Stimulated activated CD8-positive, alpha-beta memory T cell treated with anti-CD3 and anti-CD28 coated beads, Interleukin-4, amount 100 ng/mL, for 1 hour (primary cell): ENCODE measurements at places on chromosomes 11 and 22.

GRCh38 chr11:37830529-37830928 is 1232.5 kb upstream of the RAG2 start:
- DNase-seq, result no peak

GRCh38 chr11:65445604-65446445 is 23.2 kb downstream of the NEAT1 start:
- no peak for DNase-seq

GRCh38 chr11:70135625-70136059 is 57.5 kb downstream of the ANO1 start:
- DNase-seq, result no peak

DNA sequence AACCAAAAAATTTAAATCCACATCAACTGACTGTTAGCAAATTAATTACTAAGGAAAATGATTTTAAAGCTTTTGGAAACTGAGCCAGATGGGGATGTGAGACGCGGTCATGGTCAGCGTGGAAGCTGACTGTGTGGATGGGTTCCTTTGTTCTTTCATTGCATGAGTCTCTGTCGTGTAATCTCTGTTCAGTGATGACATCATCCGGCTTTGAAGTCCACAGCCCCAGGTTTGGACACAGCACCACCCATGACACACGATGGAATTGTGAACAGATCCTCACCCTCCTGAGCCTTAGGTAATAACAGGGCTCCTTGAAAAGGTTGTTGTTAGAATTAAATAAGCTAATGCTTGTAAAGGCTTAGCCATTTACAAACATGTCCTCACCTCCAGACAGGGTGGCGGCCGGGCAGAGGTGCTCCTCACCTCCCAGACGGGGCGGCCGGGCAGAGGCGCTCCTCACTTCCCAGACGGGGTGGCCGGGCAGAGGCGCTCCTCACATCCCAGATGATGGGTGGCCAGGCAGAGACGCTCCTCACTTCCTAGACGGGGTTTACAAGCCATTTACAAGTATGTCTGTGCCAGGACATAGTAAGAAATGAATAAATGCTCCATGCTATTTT is 677.3 kb downstream of the TBC1D22A start:
- no peak for DNase-seq

DNA sequence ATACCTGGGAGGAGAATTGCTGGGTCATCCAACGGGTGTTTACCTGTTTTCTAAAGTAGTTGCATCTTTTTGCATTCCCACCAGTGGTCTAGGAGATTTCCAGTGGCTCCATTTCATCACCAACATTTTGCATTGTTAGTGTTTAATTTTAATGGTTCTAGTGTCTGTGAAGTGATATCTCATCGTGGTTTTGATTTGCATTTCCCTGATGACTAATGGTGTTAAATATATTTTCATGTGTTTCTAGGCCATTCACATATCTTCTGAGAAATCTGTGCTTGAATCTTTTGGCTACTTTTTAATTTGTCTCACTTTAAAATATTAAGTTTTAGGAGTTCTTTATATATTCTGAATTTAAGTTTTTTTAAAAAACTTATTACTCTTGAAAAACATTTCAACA is 439.6 kb downstream of the TMEM135 start:
- DNase-seq, result no peak

DNA sequence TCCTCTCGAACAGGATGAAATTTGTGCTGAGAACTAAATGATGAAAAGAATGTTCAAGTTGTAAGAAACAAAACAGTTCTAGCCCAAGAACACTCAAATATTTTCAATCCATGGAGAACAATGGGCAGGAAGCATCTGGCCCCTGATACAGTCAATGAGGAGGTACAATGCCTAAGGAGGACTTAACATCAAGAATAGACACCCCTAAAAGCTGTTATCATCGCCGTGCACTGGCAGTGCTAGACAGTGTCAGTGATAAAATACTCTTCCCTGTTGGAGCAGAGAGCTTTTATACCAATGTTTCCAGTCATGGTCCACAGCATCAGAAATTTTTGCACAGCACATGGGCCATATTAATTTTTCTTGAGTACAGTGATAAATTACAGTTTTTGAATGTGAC is 20.2 kb upstream of the VSTM5 start:
- DNase-seq, result no peak

DNA sequence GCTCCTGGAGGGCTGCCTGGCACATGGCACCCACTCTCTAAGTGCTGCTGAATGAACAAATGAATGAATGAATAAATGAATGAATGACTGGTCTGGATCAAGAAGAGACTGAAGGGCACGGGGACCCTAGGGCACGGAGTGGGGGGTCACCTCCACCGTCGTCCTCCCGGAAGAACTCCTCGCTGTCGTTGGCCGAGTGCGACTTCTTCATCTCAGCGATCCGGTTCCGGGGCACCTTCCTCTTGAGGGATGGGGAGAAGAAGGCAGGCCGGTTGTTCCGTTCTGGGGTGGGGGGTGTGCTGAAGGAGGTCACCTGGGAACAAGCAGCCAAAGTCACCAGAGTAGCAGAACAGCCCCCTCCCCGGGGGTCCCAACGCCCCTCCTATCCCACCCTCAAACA is 36.0 kb downstream of the NUP50 start:
- no peak for DNase-seq

GRCh38 chr22:25068707-25069106 is 116.2 kb downstream of the KIAA1671 start:
- no peak for DNase-seq

DNA sequence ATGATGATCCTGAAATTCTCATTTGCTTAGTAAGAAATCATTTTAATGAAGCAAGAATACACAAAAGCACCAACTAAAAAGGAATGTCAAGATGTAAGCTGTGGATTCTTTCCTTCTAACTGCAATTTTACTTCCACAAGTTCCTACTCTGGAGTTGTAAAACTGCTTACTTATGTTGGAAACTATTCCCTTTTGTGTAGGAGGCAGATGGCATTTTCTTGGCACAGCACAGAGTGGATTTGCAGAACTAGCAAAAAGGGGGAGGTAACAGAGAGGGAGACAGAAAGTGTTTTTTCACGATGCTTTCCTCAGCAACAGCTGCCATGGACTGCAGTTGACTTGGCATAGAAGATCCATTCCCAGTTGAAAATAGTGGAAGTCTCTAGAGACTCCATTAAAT is 1112.0 kb upstream of the RAG2 start:
- no peak for DNase-seq

DNA sequence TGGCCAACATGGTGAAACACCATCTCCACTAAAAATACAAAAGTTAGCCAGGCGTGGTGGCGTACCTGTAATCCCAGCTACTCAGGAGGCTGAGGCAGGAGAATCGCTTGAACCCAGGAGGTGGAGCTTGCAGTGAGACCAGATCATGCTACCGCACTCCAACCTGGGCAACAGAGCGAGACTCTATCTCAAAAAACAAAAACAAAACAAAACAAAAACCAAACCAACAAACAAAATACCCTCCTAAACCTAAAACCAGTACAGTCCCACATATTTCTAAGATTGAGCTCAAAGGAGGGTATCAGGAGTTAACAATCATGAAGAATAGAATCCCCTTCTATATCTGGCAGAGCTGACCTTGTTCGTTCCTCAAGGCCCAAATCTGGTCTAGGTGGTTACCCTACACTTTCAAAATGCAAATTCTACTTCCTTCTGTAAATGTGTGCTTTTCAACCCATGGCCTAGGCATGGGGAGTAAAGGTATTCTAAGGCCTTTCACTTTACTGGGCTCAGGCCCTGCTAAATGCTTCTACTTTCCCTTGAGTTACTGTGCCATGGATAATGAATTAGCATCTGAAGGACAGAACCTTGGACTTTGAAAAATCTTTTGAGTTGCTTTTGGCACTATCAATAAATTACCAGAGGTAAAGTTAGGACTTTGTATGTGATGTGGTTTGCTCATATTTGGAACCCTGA is 10.4 kb upstream of the PPP2R1B start:
- no peak for DNase-seq

DNA sequence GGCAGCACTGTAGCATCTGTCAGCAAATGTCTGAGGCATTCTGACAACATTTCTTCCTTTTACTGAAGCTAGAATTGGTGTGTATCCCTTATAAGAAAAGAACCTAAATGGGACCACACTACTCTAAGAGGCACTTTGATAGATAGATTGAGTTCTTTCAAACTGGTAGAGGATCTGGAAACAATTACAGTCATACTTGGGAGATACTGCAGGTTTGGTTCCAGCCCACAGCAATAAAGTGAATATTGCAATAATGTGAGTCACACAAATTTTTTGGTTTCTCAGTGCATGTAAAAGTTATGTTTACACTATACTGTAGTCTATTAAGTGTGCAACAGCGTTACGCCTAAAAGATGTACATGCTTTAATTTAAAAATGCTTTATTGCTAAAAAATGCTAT is 96.9 kb downstream of the SBF2 start:
- DNase-seq, result no peak

- DNase-seq, result no peak
These were observed 3.8 kb upstream of the CAPN5 start for GRCh38 chr11:77062924-77063323.

DNA sequence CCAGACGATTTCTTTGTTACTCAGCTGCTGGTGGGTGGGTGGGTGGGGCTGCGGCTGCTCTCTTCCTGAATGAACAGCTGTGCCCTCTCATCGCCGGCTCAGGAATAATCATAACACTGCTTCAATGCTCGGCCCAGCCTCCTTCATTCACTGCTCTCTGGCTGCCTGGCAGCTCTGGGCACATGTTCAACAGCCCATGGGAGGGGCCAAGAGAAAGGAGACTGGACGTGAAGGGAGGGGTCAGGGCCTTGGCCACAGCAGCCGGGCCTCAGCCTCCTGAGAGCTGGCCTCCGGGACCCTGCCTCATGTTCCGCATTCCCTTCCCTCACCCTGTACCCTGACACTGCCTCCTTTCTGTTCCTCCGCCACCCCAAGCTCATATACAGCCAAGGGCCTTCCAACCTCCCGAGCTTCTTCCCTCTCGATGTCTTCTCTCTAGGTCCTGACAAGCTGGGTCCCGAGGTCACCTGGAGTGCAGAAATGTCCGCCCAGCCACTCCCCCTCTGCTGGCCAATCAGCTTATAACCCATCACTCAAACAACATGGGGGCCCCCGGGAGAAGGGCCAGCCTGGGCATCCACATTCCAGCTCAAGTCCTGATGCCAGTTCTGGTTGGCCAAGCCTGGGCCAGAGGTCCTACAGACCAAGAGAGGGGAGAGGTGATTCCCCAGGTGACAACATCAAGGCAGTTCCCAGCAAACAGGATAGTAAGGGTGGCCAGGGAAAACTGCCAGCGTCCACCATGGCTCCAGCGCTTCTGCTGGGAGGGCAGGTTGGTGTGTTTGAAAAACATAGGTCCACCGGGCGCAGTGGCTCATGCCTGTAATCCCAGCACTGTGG is 3.2 kb upstream of the CSDC2 start:
- DNase-seq, result no peak

- no peak for DNase-seq
These were observed 401.0 kb downstream of the LARGE1 start for GRCh38 chr22:33519071-33519973.

GRCh38 chr11:82930734-82931133 is 29.2 kb downstream of the DDIAS start:
- no peak for DNase-seq

GRCh38 chr11:108887436-108888238 is 222.8 kb downstream of the DDX10 start:
- DNase-seq, result no peak

- no peak for DNase-seq
These were observed 90.6 kb downstream of the PACS1 start for GRCh38 chr11:66160709-66161108.

DNA sequence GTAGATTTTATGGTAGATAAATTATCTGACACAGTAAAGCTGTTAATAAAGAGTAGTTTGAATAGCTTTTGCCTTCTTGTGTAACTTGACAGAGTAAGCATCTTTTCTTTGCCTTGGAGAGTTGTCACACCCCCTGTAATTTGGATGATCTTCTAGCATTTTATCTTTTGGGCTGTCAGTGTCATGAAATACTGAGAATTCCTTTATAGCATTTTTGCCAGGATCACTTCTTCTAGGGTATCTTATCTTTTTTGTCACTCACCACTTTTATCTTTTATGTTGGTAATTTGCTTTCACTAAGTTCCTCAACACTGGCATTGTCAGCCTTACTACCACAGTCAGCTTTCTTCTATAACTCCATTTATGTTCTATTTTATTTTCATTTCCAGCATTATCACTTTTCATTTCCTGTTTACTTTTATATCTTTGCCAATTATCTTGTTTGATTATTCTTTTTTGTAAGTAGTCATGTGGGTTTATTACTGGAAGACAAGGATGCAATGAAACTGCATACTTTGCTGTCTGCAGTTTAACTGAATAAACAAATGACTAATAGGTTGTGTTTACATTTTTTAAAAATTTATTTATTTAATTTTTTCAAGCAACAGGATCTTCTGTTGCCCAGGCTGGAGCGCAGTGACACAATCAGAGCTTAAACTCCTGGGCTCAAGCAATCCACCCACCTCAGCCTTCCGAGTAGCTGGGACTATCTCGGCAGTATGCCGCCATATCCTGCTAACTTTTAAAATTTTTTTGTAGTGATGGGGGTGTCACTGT is 28.1 kb upstream of the ACAT1 start:
- DNase-seq, result no peak

DNA sequence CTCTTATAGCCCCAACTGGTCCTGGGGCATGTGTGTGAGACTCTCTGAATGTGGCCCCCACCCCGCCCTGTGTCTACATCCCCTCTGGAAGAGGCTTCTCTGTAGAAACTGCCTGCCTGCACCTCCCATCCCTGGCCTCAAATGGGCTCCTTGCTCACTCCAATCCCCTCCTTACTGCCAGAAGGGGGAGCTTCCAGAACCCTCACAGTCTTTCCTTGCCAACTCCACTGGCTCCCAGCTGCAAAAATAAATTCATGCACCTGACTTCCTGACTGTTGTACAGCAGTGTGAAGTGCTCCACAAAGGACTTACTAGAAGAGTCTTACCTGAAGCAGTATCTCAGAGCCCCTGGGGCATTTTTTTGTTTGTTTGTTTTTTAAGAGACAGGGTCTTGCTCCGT is 15.2 kb upstream of the SERPIND1 start:
- no peak for DNase-seq

GRCh38 chr11:72755713-72756285 is 3.6 kb upstream of the ARAP1 start:
- no peak for DNase-seq
